ENCODE measurements at places on chromosomes 7 and 10.

DNA sequence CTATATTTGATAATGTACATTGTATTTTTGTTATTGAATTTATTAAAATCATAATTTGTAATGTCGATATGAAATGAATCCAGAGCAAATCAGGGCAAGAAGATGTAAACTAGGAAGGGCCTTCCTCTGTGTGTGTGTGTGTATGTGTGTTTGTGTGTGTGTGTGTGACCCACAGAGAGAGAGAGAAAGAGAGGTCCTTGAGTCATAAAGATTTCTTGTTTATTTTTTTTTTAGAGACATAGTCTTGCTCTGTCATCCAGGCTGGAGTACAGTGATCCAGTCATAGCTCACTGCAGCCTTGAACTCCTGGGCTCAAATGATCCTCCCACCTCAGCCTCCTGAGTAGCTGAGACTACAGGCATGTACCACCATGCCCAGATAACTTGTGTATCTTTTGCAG is 50.7 kb downstream of the INPP5F start:
- no peak for DNase-seq

DNA sequence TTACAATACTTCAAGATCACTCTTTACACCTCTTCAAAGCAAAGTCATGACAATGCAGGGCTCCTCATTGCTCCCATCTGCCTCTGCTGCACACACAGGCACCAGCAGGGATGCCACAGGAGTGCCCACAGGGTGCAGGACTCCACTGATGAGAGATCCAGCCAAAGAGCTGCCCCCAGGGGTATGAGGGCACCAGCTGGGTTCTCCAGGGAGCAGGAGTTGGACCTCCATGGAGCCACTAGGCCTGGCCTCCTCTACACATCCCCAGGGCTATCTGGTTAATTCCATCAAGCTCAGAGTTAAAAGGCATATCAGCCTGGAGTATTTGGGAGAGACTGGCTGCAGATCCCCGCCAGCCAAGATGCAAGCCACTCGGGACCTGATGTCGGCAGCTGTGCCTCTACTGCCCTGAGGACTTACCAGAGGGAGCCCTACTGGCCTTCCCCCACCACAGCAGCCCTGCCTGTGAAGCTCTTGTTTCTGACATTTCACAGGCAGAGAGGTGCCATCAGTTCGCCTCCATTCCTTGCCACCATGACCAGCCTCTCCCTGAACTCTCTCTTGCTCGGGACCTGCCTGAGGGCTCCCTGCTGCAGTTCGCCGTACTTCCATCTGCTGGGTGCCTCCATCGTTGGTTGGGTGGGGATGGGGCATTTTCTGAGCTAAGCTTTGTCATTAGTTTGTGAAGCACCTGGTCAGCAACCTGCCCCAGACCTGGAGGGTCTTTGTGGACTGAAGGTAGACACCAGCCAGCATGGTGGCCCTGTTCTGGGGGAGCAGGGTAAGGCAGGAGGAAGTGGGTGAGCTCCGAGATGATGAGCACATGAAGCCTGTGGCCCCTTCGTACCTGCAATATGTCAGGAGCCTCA is 12.5 kb upstream of the TRIM8 start:
- no peak for DNase-seq

GRCh38 chr10:48536916-48537890 is 67.7 kb downstream of the ARHGAP22 start:
- DNase-seq = no peak

DNA sequence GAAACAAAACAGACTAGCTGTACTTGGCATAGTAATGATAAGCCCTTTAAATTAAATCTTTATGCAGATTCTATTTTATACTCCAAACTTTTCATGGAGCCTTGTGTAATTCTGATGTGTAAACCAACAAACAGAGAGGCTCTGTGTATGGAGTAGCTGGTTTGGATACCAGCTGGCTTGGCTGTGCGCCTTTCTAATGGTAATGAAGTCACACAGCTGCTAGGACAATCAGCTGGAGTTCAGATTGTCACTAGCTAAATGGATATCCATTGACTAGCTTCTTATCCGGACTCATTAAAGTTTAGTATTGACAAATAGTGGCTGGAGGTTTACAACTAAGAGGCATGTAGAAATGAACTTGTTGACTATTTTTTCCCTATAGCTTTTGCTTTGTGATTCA is 398.4 kb downstream of the DGKB start:
- DNase-seq = no peak

DNA sequence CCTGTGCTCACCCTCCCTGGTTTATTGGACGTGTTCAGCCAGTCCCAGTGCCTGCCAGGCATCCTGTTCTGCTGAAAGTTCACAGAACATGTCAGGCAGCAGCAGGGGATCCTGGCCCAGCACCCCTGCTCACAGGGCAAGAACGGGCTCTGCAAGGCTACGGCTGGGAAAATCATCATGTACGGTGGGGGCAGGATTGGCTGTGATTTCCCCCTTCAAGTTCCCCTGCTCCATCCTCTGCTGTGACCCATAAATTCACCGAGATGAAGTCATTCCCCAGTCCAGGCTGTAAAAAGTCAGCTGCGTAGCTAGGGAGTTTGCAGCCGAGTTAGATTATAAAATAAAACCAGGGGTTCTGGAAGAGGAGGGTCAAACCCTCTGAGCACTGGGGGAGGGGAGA is 484.1 kb upstream of the ZMIZ1 start:
- DNase-seq = no peak

- DNase-seq = no peak
Observed at GRCh38 chr10:103333934-103334520, 16.9 kb downstream of the PCGF6 start.

DNA sequence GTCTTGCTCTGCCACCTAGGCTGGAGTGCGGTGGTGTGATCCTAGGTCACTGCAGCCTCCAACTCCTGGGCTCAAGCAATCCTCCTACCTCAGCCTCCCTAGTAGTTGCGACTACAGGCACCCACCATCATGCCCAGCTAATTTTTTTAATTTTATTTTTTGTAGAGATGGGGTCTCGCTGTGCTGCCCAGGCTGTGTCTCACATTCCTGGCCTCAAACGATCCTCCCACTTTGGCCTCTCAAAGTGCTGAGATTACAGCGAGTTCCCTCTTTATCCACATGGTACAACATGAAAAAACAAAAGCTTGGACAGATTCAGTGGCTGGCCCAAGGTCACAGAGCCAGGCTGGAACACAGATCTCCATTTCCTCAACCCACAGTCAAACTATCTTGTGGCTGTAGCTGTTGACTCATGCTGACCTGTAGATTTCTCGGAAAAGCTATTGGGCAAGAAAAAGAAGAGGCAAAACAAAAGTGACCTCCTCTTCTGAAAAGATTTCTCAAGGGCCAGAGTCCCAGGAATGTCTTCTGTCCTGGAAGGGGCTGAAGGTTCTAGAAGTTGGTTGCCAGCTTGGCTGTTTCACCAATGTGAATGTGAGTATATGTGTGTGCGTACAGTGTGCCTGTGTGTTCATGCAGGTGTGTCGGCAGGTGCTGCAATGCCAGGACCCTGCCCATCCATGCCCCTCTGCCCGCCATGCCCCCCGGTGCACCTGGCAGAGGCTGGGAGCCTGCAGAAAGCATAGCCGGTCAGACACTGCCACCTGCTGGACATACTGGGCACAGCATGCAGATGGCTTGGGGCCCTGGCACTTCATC is 28.4 kb downstream of the TMEM130 start:
- DNase-seq = peak; percentile 64

GRCh38 chr10:128689667-128690066 is 563.4 kb upstream of the MKI67 start:
- DNase-seq = no peak

DNA sequence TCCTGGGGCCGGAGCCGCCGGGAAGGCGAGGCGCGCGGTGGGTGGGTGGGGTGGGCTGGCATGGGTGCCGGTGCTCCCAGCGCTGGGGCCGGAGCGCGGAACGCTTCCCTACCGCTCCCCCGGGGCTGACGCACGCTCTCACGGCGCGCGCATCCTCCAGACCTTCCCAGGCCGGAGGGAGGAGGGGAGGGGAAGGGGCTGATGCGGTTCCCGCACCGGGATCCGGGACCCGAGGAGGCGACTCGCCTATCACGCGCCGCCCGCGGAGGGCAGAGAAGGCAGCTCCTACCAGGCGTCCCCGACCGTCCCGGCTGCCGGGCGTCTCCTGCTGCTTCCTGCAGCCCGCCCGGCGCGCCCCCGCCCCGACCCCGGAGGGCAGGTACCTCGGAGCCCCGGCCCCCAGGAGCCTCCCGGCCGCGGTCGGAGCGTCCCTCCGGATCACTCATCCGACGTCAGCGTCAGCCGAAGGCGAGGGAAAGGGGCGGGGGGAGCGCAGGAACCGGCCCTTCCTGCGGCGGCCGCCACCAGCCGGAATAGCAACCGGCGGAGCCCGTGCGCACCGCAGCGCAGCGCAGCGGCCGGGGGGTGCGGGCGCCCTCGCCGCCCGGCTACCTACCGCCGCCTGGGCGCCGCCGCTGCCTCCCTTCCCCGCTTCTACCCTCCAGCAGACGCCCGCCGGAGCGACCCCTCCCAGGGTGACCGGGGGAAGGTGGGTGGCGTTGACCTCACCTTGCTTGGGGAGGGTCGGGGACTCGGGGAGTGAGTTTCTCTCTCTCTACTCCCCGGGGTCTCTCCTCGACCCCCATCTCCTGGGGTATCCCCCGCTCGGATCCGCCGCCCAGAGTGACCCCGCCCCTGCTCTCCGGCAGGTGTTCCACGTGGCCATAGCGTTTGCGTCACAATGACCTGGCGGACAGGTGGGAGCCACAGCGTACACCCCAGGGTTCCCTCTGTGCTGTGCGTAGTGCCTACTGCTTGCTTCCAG is at the start of gene ICA1:
TSS of gene ICA1 (minus strand) at position 457 of the 985 bp plus-strand sequence. CDS start 26,241 bp downstream, outside the sequence.
- DNase-seq = no peak

GRCh38 chr7:156609010-156609877 is 31.3 kb upstream of the RNF32 start:
- no peak for DNase-seq

DNA sequence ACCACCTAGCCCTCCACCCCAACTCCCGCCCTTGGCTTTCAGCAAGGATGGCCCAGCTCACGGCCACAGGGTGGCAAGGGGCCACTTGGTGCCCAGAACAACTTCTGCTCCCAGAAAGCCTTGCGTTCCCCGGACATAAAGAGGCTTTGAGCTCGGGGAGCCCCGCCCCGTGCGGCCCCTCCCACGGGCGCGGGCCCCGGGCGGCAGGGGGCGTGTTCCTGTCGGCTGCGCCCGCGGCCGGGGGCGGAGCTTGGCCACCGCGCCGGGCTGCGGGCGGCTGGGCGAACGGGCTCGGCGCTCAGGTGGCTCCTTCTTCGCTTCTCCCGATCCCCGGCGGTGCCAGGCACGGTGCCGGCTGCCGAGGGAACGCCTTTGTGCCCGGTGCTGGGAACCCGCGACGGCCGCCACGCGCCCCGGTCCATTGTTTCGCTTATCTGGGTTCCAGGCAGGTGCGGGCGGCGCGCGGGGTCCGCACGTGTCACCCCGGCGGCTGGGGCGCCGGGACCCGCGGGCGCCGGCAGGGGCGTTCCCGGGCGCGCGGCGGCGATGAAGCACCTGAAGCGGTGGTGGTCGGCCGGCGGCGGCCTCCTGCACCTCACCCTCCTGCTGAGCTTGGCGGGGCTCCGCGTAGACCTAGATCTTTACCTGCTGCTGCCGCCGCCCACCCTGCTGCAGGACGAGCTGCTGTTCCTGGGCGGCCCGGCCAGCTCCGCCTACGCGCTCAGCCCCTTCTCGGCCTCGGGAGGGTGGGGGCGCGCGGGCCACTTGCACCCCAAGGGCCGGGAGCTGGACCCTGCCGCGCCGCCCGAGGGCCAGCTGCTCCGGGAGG is at the start of gene NFE2L3:
TSS of gene NFE2L3 (plus strand) at position 246 of the 829 bp plus-strand sequence. CDS start at position 547, 301 bp downstream.
- peak; percentile 60 for DNase-seq

DNA sequence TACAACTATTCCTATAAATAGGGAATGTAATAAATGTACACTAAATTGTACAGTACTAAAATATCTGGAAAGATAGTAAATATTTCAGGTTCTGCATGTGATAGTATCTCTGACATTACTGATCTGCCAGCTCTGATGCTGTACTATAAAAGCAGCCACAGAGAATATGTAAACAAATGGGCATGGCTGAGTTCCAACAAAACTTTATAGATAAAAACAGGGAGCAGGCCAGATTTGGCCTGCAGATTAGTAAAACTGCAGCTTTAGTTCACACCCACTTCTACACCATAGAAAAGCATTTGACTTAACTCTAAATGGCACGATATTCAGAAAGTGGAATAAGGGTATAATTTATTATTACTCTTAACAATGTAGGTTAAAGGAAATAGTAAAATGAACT is 18.8 kb upstream of the TLL2 start:
- no peak for DNase-seq

- DNase-seq = no peak
Observed at GRCh38 chr10:72261784-72262404, 11.8 kb upstream of the DDIT4 start.

DNA sequence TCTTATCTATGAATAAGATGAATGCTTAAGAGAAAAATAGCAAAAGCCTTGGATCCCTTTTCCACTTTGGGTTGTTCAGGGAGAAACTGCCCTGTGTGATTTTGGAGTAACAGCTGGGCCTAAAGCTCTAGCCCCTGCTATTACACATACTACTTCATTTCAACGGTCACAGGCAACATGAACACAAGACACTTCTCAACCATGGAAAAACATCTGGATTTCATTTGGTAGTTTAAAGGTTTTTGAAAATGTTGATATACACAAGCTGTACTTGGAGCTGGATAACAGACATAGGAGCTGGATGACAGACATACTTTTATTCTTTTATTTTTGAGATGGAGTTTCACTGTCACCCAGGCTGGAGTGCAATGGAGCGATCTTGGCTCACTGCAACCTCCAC is 2.7 kb upstream of the CHUK start:
- no peak for DNase-seq

DNA sequence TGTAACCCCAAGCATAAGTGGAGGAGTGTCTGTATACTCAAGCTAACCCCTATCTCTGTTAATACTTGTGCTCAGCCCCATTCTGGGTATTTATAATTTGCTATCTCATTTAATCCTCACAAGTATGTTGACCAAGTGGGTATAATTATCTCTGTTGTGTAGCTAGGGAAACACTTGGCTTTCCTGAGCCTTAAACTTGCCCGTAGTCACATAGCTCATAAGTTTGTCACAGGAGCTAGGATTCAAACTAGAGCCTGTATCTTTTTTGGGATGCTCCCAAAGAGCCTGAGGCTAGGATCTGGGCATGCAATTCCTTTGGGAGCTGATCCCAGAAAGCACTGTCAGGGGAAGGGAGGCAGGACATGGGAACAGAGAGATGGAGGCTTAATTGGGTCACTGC is 377.4 kb downstream of the GALNT17 start:
- no peak for DNase-seq

GRCh38 chr7:46414946-46415345 is 493.9 kb upstream of the IGFBP3 start:
- no peak for DNase-seq

DNA sequence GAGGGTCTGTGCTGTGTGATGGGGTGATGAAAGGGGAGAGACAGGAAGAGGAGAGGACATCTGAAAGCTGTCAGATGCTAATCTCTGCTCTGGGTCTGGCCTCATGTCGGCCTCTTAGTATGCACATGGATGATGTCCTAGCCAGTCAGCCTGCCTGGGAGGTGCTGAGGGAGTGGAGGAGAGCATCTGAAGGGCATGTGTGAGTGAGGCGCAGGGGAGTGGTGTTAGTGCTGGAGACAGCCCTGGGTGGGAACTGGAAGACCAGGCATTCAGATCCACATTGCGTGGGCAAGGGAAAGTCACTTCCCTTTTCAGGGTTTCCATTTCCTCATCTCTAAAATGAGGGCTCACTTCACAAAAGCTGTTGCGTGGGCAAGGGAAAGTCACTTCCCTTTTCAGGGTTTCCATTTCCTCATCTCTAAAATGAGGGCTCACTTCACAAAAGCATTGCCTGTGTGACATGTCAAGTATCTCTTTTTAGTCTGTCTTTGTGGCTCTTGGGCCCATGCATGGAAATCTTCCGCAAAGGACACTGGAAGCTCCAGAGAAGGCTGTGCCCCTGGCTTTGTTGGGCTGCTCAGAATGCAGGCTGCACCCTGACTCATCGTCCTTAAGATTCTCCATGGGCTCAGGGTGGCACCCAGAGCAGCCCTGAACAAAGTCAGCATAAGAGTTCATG is 10.0 kb downstream of the SFTPD start:
- no peak for DNase-seq

All from naive thymus-derived CD8-positive, alpha-beta T cell (primary cell).